ENCODE measurements at places on chromosomes 2 and 18.
A peak's percentile ranks its signal among the peaks of the same experiment; 100 is the strongest.

DNA sequence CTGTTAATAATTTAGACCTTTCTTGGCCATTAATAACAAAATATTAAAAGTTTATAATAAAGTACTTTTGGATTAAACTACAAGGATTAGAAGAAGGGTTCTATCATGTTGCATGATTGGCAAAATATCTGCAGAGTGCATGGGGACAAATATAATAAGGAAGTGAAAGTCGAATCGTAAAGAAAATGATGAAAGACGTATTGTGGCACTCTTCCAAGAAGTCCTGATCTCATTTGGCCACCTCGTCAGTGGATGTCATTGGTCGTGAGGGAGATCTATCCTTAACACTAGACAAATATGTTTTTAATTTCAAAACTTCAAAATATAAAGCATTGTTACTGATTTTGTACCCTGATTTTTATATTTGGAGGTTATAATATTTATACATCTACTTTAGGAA is 197.7 kb upstream of the STON1 start:
- DNase-seq, result no peak

GRCh38 chr18:21194871-21195771 is 46.9 kb upstream of the GREB1L start:
- DNase-seq, result peak; percentile 30

DNA sequence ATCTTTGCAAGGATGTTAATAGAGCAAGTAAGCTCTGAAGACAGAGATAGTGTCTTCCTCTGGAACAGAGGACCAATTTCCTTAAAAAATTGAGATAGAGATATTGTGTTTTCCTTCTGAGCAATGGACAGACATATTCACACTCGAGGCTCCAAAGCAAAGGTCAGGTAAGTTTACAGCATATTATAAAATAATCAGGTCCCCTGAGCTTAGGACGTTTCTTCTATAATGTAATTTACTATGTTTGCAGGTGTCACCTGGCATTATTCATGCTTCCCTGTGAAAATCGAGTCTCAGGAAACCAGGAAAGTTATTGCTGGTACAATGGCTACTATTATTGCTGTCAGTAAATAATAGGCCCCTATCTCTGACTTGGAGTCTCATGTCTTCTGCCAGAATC is 1135.8 kb upstream of the ACVR2A start:
- no peak for DNase-seq

DNA sequence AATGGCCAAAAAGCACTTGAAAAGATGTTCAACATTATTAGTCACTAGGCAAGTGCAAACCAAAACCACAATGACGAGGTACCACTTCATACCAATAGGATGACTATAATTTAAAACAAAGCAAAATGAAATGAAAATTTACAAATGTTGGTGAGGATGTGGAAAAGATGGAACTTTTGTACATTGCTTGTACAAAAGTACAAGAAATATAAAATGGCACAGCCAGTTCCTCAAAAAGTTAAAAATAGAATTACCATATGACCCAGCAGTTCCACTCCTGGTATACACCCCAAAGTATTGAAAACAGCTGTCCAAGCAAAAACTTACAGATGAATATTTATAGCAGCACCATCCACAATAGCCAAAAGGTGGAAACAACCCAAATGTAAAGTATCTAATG is 107.8 kb upstream of the XPO1 start:
- peak; percentile 85 for DNase-seq

- DNase-seq, result no peak
Observed at GRCh38 chr2:102005989-102006885, 14.5 kb downstream of the IL1R2 start.

- peak; percentile 11 for DNase-seq
Observed at GRCh38 chr2:147331790-147332419, 512.9 kb upstream of the ACVR2A start.

DNA sequence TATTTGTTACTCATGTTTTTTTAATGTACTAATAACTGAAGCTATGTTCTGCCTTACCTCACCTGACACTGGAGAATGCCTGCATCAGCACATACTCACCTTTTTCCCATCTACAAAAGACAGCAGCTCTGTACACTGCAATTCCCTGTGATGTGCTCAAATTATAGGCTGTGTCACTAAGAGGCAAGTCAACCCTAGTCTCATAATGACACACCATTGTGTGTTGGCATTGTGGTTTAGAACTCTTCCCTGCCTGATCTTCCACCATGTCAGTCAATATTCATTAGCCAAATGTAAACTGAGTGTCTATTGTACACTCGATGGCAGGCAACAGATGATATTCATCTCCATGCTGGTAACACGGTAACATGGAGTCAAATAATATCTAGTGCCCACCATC is 332.1 kb upstream of the TCF4 start:
- DNase-seq, result no peak

DNA sequence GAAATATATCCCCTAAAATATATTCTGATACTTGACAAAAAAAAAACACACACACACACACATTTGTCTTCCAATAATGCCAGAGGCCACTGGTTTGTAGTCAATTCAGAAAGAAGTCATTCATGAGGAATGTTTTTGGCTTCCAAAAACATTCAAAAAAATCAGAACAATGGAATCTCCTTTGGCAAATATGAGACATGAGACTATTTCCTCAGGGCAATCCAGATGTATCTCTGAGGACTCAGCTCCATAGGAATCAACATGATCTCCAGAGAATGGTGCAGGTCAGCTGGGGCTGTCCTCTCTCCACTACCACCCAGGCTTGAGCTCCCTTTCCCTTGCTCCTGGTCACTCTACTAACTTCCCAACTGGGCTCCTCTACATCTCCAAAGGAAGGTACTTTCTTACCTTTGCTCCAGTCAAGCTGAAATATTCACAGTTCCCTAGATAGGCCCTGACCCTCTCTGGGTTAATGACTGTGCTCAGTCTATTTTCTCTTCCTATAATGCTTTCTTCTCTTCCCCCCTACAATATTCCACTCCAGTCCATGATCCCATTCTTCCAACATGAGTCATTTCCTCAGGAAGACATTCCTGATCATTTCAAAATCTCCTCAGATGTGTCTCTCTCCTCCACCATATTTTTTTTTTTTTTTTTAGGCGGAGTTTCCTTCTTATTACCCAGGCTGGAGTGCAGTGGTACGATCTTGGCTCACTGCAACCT is 145.3 kb downstream of the C1D start:
- DNase-seq, result peak; percentile 86

- no peak for DNase-seq
Observed at GRCh38 chr2:78699696-78700095, 325.8 kb upstream of the REG3G start.

DNA sequence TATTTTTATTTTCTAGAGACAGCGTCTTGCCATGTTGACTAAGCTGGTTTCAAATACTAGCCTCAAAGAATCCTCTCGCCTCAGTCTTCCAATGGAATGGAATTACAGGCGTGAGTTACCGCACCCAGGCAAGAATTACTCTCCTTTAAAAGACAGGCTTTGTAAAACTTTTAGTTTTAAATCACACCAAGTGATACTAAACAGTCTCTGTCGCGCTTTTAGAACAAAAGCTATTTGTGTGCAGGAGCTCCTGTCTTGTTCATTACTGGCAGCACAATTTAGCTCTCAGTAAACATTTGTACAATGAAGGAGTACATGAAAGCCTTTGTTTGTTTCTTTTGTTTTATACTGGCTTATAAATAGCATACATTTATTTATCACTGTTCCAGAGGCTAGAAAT is 1719.2 kb upstream of the PIK3C3 start:
- DNase-seq, result no peak

DNA sequence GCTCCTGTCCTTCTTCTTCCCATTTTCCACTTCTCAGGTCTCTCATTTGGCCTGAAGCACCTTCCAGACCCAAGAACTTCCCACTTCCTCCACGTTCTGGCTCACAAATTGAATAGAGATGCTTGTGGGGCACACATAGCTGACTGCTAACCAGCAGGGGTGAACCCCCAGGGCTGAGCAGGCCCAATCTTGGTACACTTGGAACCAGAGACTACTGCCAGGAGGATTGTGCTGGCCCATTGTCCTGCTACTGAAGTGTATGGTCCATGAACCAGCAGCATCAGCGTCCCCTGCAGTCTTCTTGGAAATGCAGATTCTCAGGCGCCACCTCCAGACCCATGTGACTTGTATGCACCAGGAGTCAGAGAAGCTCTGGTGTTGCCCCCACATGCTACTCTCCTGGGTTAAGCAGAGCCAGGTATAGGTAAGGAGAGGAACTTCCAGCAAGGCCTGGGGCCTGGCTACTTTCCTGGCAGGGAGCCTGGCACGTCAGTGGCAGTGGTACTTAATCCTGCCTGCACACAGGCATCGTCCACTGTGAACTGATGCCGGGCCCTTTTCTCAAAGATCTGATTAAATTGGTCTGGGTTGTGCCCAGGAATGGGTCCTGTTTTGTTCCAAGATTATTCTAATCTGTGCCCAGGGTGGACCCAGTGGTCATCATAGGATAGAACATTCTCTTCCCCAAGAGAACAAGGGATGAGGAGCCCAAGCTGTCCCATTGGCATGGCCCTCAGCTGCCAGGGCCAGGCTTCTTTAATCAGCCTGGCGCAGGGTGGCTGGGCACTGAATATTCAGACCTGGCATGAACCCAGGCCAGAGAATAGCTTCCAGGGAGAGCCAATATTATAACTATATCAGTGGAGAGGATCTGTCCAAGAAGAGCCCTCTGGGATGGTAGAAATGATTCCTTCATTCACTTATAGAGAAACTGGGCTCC is 248.7 kb downstream of the SOX11 start:
- DNase-seq, result no peak

- DNase-seq, result no peak
Observed at GRCh38 chr2:74026687-74027241, 42.1 kb downstream of the TET3 start.

DNA sequence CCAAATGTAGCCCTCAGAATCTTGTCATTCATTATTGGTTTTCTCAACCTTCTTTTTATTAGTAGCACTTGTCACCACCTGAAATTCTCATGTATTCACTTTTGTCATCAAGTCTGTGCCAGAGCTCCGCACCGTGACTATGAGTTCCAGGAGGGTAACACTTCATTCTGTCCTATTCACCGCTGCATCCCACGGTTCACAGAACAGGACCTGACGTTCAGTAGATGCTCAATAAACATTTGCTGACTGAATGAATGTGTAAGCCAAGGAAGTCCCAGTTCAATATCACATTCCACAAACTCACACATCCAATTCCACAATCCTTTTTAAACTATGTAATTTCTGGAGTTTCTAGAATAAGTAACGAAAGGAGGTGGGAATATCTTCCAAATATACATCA is 65.5 kb downstream of the MOGAT1 start:
- no peak for DNase-seq

DNA sequence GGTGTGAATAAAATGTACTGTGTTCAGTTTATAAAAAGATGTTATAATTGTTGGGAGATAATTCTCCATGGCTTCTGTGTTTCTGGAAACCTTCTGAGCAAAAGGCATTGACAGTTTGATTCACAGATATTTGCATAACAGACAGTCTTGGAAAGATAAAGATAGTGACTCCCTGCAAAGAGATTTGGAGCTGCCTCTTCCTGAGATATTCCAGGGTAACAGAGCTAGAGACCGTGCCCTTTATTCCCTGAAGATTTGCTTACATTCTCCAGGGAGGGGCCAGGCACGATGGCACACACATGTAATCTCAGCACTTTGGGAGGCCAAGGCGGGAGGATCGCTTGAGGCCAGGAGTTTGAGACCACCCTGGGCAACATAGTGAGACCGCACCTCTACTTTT is 12.2 kb upstream of the ANXA4 start:
- no peak for DNase-seq

DNA sequence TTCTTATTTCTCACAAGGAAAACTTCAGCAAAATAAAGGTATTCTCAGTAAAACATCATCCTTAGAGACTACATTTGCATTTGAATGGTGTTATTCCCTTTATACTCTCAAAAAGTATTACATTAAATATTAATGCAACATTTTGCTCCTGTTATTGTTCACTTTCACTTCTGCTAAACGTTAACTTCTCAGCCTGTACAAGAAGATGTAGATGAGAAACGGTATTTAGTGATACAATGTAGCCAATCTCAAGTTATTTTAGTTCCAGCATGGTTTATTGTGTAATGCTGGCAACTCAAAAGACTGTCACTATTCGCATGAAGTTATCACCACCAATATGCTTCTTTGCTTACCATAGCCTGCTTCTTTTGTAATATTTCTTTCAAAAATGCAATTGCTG is 514.1 kb downstream of the CPS1 start:
- no peak for DNase-seq

DNA sequence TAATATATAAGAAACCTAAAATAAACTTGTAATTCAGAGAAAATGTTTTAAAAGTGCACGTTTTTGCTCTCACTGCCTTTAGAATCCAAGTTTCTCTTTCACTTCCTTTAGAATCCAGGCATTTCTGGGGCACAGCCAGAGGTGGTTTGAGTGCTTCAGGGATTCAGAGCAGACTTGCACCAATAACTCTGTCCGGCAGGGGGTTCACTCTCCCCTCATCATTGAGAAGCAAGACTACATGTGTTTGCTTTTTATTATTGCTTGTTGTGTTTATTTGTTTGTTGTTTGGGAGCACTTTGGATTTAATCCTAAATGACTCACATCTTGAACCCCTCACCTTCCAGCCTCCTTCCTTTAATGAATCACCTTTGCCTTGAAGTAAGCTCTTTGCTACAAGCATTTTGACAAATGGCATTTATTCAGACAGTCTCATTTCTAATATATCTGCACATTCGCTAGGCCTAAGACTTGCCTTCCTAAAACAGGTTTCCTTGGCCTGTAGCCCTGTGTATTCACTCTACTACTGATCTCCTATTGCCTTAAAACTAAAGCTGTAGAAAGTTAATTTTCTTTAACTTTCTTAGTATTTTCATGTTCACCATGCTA is 233.5 kb upstream of the ATP5MC3 start:
- DNase-seq, result peak; percentile 60

GRCh38 chr2:26326514-26326913 is 19.4 kb upstream of the SELENOI start:
- DNase-seq, result no peak

GRCh38 chr18:68735483-68736343 is 20.8 kb upstream of the TMX3 start:
- peak; percentile 63 for DNase-seq

DNA sequence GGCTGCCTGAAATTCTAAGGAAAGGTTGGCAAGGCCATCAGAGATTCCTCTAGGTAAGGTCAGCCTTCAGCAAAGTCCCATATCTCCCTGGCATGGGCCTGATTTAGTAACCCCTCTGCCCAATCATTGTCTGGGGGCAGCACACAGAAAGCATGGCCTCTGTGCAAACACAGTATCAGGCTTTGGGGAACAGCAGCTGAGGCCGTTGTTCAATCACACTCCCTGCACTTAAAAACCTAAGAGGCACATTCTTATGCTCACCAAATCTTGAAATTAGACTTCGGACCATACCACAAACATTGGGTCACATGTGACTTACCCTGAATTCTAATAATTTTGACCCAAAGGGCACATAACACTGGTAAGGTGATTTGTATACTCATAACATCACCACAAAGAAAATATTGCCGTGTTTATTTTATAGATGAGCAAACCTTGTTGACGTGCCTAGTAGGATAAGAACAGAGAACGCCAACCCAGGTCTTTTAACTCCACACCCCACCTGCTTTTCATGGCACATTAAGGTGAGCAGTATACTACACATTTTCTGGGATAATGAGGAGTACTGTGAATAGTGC is 212.7 kb downstream of the HNMT start:
- DNase-seq, result no peak

GRCh38 chr2:217979151-217979811 is 23.5 kb downstream of the TNS1 start:
- no peak for DNase-seq

- no peak for DNase-seq
Observed at GRCh38 chr2:165436559-165436958, 32.9 kb upstream of the CSRNP3 start.

Data from stromal cell of bone marrow (primary cell).